NCI-H1417 treated with DMSO at 0.1 percent for 48 hours (cell line): ENCODE measurements at places on chromosomes 4 and X.

GRCh38 chr4:57219431-57219830 is 109.2 kb upstream of the IGFBP7 start:
- no peak for DNase-seq

GRCh38 chrX:15816886-15817285 is 26.6 kb downstream of the ZRSR2 start:
- no peak for DNase-seq

DNA sequence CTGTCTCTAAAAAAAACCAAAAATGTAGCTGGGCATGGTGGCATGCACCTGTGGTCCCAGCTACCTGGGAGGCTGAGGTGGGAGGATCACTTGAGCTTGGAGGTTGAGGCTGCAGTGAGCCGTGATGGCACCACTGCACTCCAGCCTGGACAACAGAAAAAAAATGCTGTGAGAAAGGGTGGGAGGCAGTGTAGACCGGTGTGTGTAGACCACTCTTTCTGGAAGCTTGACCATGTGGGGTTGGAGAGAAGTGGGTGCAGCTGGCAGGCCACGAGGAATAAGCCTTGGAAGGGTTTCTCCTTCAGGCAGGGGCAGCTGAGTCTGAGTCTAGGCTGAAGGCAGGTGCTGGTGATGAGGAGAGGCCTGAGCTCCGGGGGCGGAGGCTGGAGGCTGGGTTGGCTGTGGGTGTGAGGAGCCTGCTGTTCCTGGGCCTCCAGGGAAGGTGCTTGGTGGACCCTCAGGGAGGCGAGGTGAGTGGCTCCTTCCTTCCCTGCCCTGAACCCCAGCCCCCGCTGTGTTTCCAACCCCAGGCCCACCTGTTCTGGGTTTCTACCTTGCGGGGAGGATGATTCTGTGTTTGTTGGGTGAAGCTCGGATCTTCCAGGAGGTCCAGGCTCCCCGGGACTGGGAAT is 9.3 kb upstream of the TBC1D14 start:
- no peak for DNase-seq

GRCh38 chrX:134444681-134445080 is 15.3 kb upstream of the HPRT1 start:
- DNase-seq = no peak

- no peak for DNase-seq
Measured at GRCh38 chr4:2443061-2443730, 24.4 kb downstream of the CFAP99 start.
